ENCODE measurements at places on chromosomes 2 and 18.
A peak's percentile ranks its signal among the peaks of the same experiment; 100 is the strongest.

DNA sequence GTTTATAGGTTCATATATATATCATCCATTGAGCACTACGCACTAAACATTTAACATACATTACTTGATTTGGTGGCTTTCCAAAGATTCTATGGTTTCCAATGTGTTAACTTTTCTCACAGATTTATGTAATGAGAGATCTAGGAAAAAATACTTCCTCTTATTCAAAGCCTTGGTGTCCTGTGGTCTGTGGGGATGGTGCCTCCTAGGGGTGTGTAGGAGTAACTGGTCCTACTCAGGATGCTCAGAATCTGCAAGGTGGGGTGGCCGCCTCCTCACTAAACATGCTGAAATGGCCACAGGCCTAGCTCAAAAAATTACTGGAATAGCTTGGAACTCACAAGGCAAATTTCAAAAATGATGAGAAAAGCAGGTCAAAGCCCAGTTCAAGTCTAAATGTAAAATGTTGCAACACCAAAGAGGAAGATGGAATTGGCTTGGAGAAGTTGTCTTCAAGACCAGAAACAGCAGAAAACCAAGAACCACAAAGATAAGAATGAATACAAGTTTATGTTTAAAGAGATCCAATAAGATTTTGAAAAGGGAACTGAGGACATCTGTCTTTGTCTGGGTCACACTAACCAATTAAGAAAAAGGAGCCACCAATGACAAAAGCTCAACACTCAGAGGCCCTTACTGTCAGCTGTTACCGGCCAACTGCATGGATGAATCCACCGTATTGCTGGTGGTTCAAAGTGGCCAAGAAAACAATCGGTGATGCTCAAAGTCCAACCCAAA, 11.5 kb downstream of the GPR55 start:
- no peak for DNase-seq

- DNase-seq, result no peak
Observed at GRCh38 chr2:98492441-98492840, 47.8 kb downstream of the INPP4A start.

- no peak for DNase-seq
Observed at GRCh38 chr2:26630669-26631360, 10.4 kb downstream of the CIB4 start.

DNA sequence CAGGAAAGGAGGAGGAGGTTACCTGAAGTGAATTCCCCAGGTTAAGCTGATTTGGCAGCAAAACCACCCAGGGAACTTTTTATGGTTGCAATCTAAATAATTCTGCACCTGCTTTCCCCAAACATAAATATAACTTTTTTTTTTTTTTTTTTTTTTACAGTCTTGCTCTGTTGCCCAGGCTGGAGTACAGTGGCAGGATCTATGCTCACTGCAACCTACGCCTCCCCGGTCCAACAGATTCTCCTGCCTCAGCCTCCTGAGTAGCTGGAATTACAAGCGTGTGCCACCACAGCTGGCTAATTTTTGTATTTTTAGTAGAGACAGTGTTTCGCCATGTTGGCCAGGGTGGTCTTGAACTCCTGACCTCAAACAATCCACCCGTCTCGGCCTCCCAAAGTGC, 16.1 kb upstream of the PPP1CB start:
- no peak for DNase-seq

DNA sequence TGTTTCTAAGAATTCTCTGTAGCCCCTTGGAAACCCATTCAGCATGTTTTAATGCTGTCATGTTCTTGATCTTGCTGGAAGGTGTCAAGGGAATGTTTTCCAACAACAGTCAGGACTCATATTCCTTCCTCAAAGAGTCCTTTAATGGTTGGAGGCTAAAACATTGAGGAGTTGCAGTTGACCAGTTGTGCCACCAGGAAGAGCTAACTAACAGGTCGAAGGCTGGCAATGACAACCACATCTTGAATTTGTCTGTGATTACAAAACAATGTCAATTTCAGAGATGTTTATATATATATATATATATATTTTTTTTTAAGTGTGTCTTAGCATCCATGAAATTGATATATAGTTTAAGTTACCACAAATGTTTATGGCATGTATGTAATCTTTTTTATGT, 151.5 kb downstream of the INO80D start:
- DNase-seq, result peak; percentile 11

GRCh38 chr2:36420569-36421181, 65.1 kb downstream of the CRIM1 start:
- DNase-seq, result no peak

GRCh38 chr2:21072477-21073242, 28.8 kb upstream of the APOB start:
- no peak for DNase-seq

- DNase-seq, result no peak
Observed at GRCh38 chr18:64099244-64099643, 49.6 kb downstream of the LINC00305 start.

- DNase-seq, result no peak
Observed at GRCh38 chr2:164053021-164053420, 317.2 kb upstream of the FIGN start.

DNA sequence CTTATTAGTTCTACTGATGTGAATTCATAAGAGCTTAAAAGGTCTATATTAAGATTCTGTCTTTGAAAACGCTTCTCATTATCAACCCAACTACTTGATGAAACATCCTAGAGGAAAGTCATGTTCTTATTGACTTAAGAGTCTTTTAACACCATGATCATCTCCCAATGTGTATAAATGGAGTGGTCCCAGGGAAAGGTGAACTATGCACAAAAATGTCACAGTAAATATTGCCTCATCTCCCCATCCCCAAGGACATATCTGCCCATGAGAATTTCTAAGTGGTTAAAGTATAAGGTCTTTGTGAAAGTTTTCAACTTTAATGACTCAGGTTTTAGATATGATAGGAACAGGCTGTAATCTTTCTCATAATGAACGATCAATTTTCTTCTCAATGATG, 240.1 kb downstream of the IRS1 start:
- DNase-seq, result no peak

- no peak for DNase-seq
Observed at GRCh38 chr2:20465716-20466394, 19.0 kb downstream of the RHOB start.

GRCh38 chr2:84776011-84776410, 104.9 kb downstream of the TRABD2A start:
- peak; percentile 42 for DNase-seq

- no peak for DNase-seq
Observed at GRCh38 chr2:235139956-235140800, 188.4 kb downstream of the SH3BP4 start.

All from fibroblast of lung (primary cell).